ENCODE measurements at places on chromosomes 1 and 21.
A peak's percentile ranks its signal among the peaks of the same experiment; 100 is the strongest.

DNA sequence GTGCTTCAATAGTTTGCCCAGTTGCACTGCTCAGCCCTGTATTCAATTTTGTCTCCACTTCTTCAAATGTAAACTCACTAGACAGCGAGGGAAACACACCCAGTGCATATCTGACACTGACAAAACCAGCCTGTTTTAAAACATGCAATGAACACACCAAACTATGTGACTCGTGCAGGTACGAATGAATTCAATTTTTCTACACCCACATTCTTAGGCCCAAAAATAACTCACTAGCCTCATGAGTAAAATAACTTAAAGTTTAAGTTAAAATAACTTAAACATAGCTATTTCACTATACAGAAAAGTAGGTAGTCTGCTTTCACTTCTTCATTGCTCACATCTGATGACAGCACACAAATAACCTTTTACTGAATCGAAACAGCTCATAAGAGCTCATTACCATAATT is 21.1 kb downstream of the TTC13 start:
- DNase-seq, result no peak

GRCh38 chr1:221284028-221284427 is 404.8 kb downstream of the HLX start:
- peak; percentile 7 for DNase-seq

- no peak for DNase-seq
Measured at GRCh38 chr1:156337052-156337887, 822 bp downstream of the CCT3 start.

GRCh38 chr1:218985424-218985984 is 188.2 kb upstream of the LYPLAL1 start:
- no peak for DNase-seq

DNA sequence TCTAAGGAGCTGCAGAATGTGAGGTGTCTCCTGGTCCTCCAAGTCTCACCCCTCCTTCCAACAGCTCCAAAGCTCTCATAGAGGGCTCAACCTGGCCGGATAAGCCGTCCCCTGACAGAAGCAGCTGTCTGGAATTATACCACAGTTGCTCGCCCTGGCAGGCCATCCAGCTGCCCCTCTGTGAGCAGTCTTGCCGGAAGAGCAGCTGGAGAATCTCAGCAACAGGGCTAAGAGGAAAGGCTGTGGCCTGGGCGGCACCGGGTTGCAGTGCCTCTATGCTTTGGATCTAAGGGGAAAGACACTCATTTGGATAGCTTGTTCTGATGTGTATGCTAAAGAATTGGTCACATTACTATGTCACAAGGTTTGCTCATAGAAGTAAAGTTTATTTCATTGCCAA is 12.4 kb downstream of the TMCC2 start:
- DNase-seq, result no peak

- no peak for DNase-seq
Measured at GRCh38 chr1:33957854-33958253, 94.0 kb downstream of the HMGB4 start.

DNA sequence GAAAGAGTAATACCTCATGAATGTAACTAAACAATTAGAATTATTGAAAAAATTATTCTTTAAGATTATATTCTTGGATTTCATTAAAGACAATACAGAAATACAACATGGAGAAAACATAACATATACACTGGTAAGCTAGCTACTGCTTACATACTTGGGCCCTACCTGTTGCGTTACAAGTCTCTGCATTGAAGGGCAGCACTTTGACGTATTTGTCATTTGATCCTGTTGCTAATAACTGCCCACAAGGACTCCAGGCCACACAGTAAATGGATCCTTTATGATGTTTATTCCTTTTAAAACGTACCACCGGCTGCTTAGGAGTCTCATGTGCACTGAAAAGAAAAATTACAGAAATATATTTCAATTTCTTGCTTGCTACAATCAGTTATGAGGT is 19.8 kb upstream of the CLCC1 start:
- DNase-seq, result no peak

GRCh38 chr1:193406901-193407300 is 220.5 kb upstream of the B3GALT2 start:
- no peak for DNase-seq

- DNase-seq, result no peak
Measured at GRCh38 chr1:157292302-157292701, 154.1 kb upstream of the ETV3 start.

- DNase-seq, result no peak
Measured at GRCh38 chr21:33834801-33835500, 80.7 kb downstream of the ATP5PO start.

GRCh38 chr1:180901076-180901990 is 11.4 kb upstream of the KIAA1614 start:
- DNase-seq, result peak; percentile 16

DNA sequence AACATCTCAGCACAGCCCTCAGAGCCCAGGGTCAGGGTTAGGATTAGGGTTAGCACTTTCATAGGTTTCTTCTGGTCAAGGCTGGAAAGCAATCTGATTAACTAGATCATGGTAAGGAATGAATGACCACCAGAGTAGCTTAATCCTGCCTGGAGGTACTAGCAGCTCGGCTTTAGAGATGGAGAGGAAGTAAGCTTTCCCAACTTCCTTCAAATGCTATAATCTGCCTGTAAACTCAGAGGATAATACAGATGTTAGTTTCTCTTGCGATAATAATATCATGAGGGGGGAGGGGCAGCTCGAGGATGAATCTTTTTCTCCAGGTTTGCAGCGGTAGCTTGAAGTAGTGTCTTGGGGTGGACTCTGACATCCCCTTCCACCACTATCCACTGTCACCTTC is 194.9 kb downstream of the HIVEP3 start:
- DNase-seq, result no peak

DNA sequence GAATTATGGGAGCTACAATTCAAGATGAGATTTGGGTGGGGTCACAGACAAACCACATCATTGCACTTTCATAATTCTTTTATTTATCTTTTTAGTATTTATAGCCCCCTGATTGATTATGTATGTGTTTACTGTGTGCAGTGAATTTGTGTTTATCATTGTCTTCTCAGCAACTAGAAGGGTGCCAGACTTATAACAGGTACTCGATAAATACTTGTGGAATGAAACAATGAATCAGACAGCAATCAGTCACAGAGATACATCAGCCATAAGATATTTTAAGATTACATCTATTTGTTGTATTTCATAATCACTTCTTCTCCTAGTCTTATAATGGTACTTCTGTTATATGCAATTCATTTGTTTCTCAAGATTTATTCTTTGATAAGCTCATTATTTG is 273.2 kb downstream of the PTPRC start:
- no peak for DNase-seq

- no peak for DNase-seq
Measured at GRCh38 chr21:39472786-39473185, 21.0 kb downstream of the SH3BGR start.

DNA sequence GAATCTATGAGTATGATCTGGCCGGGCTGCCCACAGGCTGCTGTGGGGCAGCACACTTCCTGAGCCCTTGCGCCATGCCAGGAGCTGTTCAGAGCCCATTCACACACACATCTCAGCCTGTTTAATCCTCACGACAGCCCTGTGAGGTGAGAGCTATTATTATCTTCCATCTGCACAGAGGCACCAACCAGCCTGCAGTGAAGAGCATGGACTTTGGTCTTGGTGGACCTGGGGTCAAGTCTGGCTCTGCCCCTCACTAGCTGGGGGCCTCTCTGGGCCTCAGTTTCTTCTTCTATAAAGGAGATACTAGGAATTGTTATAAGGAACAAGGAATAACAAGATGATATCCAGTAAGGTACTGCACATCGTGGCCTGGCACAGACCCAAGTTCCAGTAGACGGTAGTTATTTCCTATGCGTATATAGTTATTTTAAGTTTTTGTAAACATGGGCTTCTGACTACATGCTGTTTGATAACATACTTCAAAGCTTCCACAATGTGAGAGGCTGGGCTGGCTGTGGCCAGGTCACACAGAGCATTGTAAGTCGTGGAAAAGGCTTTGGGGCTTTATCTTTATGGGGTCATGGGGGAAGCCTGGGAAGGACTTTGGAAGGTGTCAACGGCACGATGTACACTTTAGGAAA is 3.4 kb upstream of the PADI2 start:
- peak; percentile 22 for DNase-seq

GRCh38 chr1:177944016-177944949 is 25.6 kb downstream of the SEC16B start:
- no peak for DNase-seq

DNA sequence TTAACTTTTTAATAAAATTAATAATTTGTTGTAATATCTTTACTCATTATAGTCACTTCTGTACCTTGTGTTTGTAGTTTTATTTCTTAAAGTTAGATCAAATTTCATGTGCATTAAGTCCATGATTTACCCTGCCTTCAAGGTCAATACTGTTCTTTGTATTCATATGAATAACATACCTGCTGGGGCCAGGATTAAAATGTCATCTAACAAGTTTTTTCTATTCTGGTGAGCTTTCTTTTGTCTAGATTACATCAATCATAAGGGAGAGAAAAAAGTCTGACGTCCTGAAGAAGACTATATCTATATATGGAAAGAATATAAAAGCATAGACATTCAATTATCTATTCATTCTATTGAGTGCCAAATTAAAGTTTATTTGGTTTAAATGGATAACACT is 232.6 kb downstream of the COL11A1 start:
- DNase-seq, result no peak

GRCh38 chr1:94999456-95000131 is 72.7 kb upstream of the CNN3 start:
- DNase-seq, result no peak

GRCh38 chr1:197287863-197288262 is 19.8 kb downstream of the CRB1 start:
- no peak for DNase-seq

- DNase-seq, result no peak
Measured at GRCh38 chr1:232650845-232651244, 20.9 kb upstream of the SIPA1L2 start.

GRCh38 chr1:31259746-31260145 is 20.1 kb upstream of the NKAIN1 start:
- DNase-seq, result no peak

- DNase-seq, result no peak
Measured at GRCh38 chr1:67748630-67749029, 63.6 kb downstream of the GADD45A start.

DNA sequence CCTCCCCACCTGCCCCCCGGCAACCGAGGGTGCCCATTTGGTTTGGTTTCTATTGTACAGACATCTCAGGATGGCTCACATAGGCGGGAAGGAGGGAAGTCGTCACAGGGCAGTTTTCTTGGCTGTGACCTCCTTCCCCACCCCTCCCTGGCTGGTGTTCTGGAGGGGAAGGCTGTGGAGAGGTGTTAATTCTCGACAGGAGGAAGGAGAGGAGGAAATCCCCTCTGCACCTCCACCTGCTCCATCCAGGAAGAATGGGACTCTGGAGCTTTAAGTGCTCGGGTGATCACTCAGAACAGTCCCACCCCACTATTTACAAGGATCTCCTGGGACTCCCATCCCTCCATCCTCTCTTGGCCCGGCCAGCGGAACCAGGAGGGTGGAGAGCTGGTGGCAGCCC is 7.6 kb downstream of the MEX3A start:
- no peak for DNase-seq

DNA sequence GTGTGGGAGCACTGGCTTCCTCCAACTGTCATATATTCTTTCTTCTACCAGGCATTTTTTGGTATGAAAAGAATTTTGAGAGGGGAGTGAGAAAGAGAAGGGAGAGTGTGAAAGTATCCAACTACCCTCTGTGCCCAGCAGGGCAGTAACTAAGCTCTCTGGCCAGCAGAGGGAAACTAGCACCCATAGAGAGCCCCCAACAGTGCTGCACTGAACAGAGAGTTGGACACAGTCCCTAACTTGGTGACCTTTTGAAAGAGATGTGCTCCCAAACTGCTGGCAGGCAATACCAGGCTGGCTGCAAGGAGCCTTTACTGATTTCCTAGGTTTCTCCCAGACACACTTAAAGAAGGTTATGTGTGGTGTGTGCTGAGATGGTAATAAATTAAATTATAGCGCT is 118.8 kb upstream of the PBX1 start:
- DNase-seq, result no peak

DNA sequence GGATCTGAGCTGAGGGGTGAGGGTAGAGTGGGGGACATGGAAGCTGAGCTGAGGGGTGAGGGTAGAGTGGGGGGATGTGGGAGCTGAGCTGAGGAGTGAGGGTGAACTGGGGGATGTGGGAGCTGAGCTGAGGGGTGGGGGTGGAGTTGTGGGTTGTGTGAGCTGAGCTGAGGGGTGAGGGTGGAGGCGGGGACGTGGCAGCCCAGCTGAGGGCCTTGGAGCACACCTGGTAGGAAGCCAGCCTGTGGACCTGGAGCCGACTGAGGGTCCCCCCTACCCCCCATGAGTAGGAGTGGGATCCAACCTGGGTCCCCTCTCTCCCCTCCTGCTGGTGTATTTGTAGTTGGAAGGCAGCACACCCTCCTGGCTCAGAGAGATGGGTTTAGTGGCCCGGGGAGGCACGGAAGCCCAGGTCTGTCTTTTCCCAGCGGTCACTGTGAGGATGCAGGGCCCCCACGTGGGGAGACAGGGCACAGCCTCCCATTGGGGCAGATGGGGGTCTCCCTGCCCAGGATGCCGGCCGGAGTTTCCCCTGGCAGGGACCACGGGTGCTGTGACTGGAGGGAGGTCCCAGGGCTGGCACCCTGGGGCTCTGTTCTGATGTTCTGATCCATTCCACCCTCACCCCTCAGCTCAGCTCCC is 13.2 kb upstream of the NPHP4 start:
- DNase-seq, result no peak

- no peak for DNase-seq
Measured at GRCh38 chr1:57788313-57788712, 364.5 kb upstream of the DAB1 start.

GRCh38 chr21:26920055-26920454 is 46.8 kb downstream of the ADAMTS5 start:
- no peak for DNase-seq

GRCh38 chr1:152036267-152037216 is at the start of gene S100A11:
S100A11 (minus strand) TSS chr1:152037004; CDS start chr1:152036915, 89 bp downstream.
- DNase-seq, result peak; percentile 64

DNA sequence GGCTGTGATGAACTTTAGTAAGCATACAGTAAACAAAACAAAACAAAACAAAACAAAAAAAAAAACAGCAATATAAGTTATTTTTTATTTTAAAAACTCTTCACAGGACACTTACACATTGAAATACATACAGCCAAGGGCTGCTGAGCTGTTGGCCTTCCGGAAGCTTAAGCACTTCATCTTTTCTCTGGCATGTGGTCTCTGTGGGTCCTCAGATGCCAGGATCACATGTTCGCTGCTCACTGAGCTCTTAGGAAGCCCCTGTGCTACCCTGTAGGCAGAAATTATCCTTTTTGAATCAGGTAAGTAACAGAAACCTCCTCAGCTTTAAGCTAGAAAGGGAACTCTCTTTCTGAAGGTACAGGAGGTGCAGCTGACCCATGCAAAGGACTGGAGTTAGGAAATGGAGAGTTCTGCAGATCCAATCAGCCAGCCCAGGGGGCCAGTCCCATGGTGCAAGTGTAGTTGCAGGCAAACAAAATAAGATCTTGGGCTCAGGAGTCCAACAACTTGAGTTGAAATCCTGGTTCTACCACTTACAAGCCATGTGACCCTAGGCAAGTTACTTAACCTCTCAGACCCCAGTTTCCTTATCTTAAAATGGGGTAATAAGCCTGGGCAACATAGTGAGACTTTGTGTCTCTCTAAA is 22.4 kb upstream of the MED18 start:
- DNase-seq, result no peak

GRCh38 chr1:248691567-248692155 is 10.9 kb downstream of the OR14I1 start:
- DNase-seq, result no peak

Measured in DMS79 treated with DMSO at 0.1 percent for 48 hours (cell line).